ENCODE measurements at places on chromosomes 1 and 21. TPM values are rescaled to one million over a fixed set of nuclear protein-coding genes. Genes with fewer than 3 reads are reported as not detected.

DUSP10 gene
- 10.9 TPM for total RNA-seq

FCRL6 gene
- 1.1 TPM for total RNA-seq

ZYG11A gene
- total RNA-seq: not detected

- H3K27me3 ChIP-seq: no peaks in the 10 kb centered on the region
- peak overlapping the region; percentile 46 for H3K27ac ChIP-seq
- H3K4me1 ChIP-seq: peaks cover 17% of the 10 kb centered on the region
- DNase-seq: no peak
- H3K36me3 ChIP-seq: no peaks in the 10 kb centered on the region
- no peak overlapping the region for H3K4me3 ChIP-seq
Measured at GRCh38 chr21:27104846-27105431, 138.1 kb upstream of the ADAMTS5 start.

NKAIN1 gene
- total RNA-seq: 0.55 TPM

DNA sequence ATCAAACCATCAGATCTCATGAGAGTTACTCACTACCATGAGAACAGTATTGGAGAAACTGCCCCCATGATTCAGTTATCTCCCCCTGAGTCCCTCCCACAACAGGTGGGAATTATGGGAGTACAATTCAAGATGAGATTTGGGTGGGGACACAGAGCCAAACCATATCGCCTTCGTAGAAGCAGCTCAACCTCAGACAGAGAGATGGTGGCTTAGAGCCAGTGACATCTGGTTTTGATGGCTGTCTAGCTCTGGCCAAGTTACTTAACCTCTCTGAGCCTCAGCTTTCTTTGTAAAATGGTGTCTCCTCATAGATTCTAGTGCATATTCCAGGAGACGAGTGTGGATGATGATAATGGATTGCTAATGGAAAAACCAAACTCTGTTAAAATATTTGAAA lies 27.2 kb downstream of the MX1 start:
- DNase-seq: no peak
- H3K4me3 ChIP-seq: no peak overlapping the region
- H3K27ac ChIP-seq: no peak overlapping the region
- no peaks in the 10 kb centered on the region for H3K36me3 ChIP-seq

CBS gene
- total RNA-seq: 4.9 TPM

- peak overlapping the region; percentile 70 for H3K27ac ChIP-seq
- H3K36me3 ChIP-seq: no peaks in the 10 kb centered on the region
- H3K4me1 ChIP-seq: peaks cover 5% of the 10 kb centered on the region
- no peak overlapping the region for H3K4me3 ChIP-seq
Measured at GRCh38 chr1:84698151-84699110, 8.2 kb upstream of the SSX2IP start.

GRCh38 chr21:14711287-14711686 lies 165.2 kb upstream of the SAMSN1 start:
- H3K36me3 ChIP-seq: no peaks in the 10 kb centered on the region
- H3K27ac ChIP-seq: no peak overlapping the region
- no peaks in the 10 kb centered on the region for H3K4me1 ChIP-seq
- H3K27me3 ChIP-seq: no peaks in the 10 kb centered on the region
- H3K4me3 ChIP-seq: no peak overlapping the region

DNA sequence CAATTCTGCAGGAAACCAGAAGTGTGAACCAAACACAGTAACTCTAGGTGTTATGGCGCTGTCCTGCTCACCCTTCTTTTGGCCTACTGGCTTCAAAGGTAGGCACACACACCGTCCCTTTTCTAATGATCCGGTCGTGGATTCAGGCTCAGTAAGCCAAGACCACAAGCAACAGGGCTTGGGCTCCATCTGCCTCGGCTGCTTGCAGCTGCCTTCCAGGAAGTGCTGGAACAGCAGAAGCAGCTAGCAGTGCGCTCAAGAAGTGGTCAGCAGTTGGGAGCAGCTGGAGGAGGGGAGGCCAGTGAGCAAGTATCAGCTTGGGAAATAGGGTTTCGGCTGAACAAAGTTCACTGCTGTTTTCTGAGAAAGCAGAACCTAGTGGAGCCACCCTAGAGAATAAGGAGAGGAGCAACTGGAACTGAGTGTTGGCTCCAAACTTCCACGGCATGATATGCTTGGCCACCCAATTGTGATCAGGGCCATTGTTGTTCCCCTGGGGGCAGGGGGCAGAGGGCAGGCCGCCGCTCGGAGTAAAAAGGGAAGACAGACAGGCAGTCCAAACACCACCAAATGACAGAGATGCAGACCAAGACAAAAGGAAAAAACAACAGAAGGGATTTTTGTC lies 173.4 kb downstream of the TOMM20 start:
- H3K27ac ChIP-seq: peak overlapping the region; percentile 44
- peaks cover 11% of the 10 kb centered on the region for H3K4me1 ChIP-seq
- H3K27me3 ChIP-seq: no peaks in the 10 kb centered on the region
- H3K4me3 ChIP-seq: no peak overlapping the region
- peak; percentile 63 for DNase-seq

All from uterus (tissue), 4 donors.